ENCODE measurements at places on chromosomes 6 and 20.

GRCh38 chr6:4291453-4292403 is 156.4 kb upstream of the ECI2 start:
- no peak for DNase-seq

DNA sequence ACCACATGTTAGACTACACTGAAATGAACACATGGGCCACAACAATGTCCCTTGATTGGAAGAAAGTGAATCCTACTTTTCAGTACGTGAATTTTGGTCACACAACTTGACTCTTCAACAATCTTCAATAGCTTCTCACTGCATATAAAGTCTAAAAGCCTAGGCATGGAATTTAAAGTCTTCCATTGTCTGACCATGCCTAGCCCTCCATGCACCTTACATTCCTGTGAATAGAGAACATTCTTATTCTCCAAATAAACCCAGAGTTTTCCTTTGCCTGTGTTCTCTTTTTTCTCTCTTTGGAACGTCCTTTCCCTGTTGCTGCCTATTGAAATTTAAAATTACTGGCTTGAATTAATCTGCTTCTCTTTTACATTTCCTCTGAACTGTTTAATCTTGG is 207.5 kb downstream of the ASCC3 start:
- no peak for DNase-seq

DNA sequence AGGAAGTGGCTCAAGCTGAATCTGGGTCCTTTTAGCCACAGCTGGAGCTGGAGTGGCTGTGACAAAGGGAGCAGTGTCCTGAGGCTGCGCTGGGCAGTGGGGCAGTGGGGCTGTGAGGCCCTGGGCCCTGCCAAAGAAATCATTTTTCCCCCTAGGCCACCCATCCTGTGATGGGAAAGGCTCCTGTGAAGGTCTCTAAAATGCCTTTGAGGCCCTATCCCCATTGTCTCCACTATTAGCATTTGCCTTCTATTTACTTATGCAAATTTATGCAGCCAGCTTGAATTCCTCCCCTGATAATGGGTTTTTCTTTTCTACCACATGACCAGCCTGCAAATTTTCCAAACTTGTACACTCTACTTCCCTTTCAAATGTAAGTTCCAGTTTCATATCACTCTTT is 539.2 kb downstream of the MEI4 start:
- DNase-seq, result no peak

DNA sequence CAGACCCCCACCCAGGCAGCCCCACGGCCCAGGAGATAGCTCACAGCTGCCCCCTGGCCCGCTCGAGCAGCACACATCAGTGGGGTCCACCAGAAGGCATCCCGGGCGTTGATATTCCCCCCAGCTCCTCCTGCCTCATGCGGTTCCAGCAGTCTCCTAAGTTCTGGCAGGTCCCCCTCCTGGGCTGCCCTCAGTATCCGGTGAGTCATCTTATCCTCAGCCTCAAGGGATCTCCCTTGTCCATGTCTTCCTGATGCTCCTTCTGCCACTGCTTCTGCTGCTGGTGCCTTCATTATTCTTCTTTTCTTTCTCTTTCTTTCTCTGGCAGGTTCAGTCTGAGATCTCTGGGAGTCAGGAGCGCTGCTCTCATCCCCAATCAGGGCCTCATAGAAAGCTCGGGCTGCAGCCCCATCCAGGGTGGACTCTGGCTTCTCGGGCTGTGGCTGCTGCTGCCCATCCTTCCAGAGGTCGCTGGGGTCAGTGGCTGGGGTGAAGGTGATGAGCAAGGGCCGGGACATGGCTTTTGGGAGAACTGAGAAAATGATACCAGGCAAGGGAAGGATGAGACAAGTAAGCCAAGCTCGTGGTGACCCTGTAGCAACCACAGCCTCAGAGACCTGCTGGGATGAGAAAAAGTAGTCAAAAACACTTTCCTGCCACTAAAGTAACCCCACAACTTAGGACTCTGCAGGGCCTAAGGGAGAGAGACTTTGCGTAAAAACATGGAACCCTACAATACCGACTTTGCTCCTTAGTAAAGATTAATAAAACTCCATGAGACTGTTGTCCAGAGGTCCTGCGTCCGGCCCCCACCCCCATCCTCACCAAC is 622 bp downstream of the GPANK1 start:
- no peak for DNase-seq

- DNase-seq, result no peak
Measured at GRCh38 chr20:61977419-61977786, 88.3 kb downstream of the TAF4 start.

- DNase-seq, result no peak
Measured at GRCh38 chr6:169035385-169036240, 218.0 kb downstream of the THBS2 start.

DNA sequence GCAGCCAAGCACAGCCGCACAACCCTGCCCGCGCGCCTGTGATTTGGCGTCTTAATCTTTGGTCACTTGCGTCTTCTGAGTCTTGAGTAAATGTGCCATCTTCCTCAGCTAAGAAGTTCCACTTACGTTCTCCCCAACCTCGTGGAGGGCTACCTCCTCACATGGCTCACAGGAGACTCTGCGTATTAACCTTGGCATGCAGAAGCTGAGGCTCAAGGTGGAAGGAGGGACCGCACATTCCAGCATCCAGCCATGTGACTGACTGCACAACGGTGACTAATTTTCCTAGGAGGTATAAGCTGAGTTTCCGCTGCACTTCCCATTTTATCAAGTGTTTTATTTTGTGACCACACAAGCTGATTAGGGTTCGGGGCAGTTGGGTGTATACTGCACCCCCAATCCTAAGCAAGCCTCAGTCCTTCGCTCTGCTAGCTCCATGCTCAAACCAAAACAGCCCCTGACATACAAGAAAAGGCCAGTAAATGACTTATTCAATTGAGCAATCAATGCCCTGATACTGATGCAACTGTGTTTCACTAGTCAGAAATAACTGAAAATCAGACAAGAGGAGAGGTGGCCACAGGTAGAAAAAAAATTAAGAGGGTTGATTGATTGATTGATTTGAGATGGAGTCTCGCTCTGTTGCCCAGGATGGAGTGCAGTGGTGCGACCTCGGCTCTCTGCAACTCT is 7.0 kb downstream of the BEND3 start:
- no peak for DNase-seq

GRCh38 chr6:160393891-160394653 is 45.9 kb downstream of the SLC22A3 start:
- DNase-seq, result no peak

GRCh38 chr6:38178584-38178886 is 359.0 kb downstream of the ZFAND3 start:
- DNase-seq, result no peak

GRCh38 chr20:25277051-25277801 is 29.3 kb downstream of the PYGB start:
- DNase-seq, result peak; percentile 34

- no peak for DNase-seq
Measured at GRCh38 chr6:107511511-107511993, 21.6 kb downstream of the SOBP start.

GRCh38 chr6:1367771-1368170 is 21.6 kb upstream of the FOXF2 start:
- DNase-seq, result no peak

GRCh38 chr6:129416337-129416990 is 293.5 kb downstream of the ARHGAP18 start:
- DNase-seq, result no peak

GRCh38 chr6:127162836-127163235 is 44.4 kb downstream of the RSPO3 start:
- no peak for DNase-seq

GRCh38 chr6:45419571-45420082 is 41.9 kb upstream of the SUPT3H start:
- DNase-seq, result peak; percentile 81

GRCh38 chr6:159427771-159428170 is 258.6 kb downstream of the FNDC1 start:
- no peak for DNase-seq

DNA sequence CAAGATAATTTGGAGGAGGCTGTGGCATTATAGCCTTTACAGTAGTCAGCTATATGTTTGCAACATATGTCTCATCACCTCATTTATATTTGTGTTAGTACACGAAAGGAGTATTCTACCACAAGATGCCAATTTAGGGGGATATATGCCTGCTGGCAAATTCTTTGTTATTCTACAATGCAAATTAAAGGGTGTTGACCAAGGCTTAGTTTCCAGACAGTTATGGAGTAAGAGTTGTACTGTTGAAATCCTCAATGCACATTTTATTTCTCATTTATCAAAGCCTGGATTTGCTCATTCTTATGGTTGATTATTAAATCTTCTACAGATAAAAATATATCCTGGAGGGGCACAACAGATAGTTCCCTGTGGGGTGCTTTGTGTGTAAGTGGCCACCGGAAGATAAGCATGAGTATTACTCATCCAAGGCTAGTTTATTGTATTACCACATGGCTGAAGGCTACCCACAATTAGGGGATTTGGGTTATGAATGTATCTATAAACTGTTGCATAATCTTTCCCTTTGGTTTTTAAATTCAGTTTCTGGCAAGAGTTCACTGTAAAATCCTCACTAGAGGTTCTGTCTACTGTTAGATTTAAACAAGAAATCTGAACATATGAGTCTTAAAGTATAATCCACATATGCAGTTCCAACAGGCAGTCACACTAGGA is 9.0 kb downstream of the CST9 start:
- no peak for DNase-seq

- DNase-seq, result no peak
Measured at GRCh38 chr6:27517928-27518787, 45.3 kb upstream of the ZNF184 start.

DNA sequence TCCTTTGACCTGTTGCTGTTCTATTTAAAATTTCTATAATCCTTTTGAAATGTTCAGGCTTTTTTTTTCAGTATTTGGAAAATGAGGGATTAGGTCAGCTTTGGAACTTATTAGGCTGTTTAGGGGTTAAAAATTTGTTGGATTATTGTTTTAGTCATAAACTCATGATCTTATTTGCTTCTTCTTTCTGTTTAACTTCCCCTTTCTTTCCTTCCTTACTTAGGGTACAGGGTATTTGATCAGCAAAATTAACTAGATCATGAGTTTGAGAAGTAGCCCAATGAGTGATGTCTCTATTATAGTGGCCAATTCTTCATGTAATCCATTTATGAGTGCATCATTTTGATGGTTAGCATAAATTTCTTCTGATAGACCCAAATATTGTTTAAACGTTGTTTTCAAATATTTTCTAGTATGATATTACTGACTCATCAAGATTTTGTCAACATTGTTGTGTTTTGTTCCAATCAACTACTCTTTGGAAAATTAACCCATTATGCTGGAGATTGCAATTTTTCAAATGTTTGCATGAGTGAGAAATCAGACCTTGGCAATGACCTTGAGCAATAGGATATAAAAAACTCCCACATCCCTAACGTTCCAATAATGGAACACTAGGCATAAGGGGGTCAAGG is 94.4 kb downstream of the OTOR start:
- DNase-seq, result no peak

DNA sequence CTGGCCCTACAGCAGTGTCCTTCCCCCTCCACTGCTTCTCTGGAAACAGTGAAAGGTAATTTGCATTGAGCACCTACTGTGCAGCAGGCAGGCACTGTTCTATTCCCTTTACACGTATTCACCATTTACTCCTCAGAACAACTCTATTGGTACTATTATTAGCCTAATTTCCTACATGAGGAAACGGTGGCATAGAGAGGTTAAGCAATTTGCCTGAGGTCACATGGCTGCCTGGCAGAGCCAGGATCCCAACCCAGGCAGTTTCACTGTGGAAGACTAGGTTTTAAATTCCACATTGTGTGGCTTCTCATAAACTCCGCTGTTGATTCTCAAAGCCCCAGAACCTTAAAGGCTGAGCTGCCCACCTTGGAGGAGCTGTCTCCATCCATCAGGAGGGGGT is 72.7 kb downstream of the CLIC5 start:
- no peak for DNase-seq

DNA sequence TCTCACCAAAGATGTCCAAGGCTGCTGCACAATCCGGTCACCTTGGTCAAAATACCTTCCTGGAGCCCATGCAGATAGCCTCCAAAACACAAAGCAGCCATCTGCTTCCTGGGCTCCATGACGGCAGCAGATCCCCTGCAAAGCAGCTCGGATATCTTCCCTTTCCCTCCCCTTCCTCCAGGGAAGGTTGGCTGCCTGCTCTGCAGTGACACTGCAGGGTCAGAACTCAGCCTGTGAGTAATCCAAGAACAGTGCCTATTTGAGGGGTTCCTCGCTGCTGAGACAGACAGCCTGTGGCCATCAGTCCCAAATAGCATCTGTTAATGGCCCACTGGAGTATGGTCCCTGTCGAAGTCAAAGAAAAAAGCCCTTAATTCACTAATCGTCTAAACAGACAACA is 270.8 kb downstream of the PREX1 start:
- DNase-seq, result no peak

GRCh38 chr20:51497542-51498467 is 44.7 kb downstream of the NFATC2 start:
- no peak for DNase-seq

GRCh38 chr20:62370115-62370806 is 3.1 kb upstream of the LAMA5 start:
- DNase-seq, result no peak

GRCh38 chr6:53466257-53466656 is 78.6 kb downstream of the GCLC start:
- no peak for DNase-seq

GRCh38 chr20:35690265-35690664 is 8.9 kb downstream of the NFS1 start:
- peak; percentile 13 for DNase-seq

DNA sequence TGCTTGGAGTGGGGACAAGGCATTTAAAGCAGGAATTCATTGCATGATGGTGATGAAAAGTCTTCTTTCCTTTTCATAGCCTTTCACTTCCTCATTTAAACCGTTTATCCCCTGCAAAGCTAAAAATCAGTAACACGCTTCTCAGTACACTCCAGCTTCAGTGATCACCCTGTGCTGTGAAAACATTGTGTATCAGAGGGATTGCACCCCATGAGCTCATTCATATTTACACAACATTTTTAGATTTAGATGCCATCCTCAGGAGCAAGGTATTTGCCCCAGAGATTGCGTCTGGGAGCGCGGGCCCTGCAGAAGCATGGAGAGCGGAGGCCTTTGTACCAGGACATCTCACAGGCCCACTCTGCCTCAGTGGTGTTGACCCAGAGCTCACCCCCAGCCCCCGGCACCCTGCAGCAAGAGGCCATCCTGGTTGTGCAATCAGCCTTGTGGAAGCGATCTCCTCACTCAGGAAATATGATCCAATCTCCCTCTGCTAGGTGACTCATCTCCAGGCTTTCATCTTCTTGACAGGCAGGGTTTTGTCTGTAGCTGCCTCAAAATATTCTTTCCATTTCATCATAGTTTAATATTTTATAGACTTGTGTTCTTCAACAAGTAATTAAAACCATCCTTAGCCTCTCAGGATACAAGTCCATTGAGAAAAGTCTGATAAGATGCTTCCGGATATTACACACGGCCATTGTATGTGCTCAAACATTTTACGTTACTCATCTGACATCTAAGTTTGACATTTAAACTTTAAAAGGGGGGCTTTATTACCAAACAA is 38.9 kb upstream of the THBS2 start:
- peak; percentile 69 for DNase-seq

GRCh38 chr6:29099190-29099589 is at the start of gene OR2J1:
TSS of gene OR2J1 (plus strand) at chr6:29099490. CDS start at chr6:29100943, 1,453 bp downstream.
- DNase-seq, result no peak

Measured in ureter (tissue), 1 donor.